ENCODE measurements at places on chromosomes 4 and X.

- no peak for DNase-seq
Observed at GRCh38 chr4:17009871-17010367, 111.5 kb upstream of the LDB2 start.

- no peak for DNase-seq
Observed at GRCh38 chr4:187332141-187332540, 608.5 kb upstream of the FAT1 start.

DNA sequence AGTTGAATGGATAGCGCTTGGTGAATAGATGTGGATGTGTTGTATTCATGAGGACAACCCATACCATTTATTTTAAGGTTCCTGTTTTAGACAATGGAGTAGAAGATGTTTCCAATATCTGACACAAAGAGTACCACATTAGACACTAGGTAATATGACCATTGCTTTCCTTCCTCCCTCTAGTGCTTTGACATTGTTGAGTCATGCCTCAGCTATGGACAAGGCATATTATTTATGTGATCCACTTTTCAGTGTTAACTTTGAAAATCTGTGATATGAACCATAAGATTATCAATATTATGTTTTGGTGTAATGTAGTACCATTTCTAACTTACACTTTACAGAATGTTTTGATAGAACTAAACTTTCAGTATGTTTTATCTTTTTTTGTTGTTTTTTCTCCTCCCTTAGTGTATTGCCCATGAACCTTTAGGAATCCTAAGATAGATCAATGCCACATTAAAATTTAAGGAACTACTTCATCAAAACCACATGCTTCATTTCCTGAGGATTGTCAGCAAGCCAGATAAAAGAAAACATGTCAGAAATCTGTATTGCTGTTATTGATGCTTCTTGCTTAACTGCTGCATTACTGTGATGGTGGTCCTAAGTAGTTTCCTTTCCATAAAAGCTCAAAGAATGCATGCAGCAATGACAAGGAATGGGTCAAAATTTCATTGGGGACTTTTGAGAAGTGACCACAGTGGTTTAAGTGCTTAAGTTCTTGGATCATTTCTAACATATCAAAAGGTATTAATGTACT is 105.0 kb downstream of the PCDH7 start:
- no peak for DNase-seq

DNA sequence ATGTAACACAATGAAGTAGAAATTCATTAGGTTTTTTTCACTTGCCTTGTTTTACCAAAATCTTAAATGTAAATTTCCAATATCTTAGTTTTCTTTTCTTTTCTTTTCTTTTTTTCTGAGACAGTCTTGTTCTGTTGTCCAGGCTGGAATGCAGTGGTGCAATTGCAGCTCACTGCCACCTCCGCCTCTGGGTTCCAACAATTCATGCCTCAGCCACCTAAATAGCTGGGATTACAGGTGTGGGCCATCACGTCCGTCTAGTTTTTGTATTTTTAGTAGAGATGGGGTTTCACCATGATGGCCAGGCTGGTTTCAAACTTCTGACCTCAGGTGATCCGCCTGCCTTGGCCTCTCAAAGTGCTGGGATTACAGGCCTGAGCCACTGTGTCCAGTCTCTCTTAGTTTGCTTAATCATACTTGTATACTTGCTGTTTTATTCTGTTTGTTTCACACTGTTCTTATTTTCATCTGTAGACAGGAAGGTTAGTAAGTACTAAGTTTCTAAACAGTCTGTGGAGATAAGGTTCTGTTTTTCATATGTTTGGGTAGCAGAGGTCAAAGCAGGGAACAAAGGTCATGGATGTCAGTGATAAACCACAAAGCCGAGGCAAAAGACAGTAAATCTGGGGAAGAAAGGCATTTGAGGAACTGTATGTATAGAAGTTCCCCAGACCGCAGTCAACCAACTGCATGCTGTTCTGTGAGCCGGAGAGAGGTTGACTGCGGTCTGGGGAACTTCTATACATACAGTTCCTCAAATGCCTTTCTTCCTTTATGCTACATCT is 129.1 kb downstream of the CBR4 start:
- no peak for DNase-seq

DNA sequence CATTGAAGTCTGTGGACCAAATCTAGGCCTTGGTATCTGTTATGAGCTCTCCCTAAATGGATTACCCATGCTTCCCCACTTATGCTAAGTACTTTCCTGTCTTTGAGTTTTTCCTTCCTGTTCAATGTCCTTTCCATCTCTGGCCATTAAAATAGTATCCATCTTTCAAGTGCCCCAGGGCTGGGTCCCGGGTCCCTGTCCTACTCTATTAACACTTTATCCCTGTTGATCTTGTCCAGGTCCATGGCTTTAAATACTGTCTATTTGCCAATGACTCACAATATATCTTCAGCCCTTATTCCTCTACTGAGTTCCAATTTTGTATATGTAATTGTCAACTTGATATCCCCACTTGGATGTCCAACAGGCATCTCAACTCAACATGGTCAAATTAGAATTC is 17.7 kb upstream of the RPS6KA3 start:
- no peak for DNase-seq

- DNase-seq = no peak
Observed at GRCh38 chr4:53147197-53147596, 218.7 kb downstream of the SCFD2 start.

- DNase-seq = no peak
Observed at GRCh38 chrX:38879631-38880220, 78.5 kb downstream of the MID1IP1 start.

- no peak for DNase-seq
Observed at GRCh38 chr4:6126971-6127745, 73.2 kb downstream of the JAKMIP1 start.
